Prostate gland (tissue), 2 donors: ENCODE measurements at places on chromosomes 5 and 9.

DNA sequence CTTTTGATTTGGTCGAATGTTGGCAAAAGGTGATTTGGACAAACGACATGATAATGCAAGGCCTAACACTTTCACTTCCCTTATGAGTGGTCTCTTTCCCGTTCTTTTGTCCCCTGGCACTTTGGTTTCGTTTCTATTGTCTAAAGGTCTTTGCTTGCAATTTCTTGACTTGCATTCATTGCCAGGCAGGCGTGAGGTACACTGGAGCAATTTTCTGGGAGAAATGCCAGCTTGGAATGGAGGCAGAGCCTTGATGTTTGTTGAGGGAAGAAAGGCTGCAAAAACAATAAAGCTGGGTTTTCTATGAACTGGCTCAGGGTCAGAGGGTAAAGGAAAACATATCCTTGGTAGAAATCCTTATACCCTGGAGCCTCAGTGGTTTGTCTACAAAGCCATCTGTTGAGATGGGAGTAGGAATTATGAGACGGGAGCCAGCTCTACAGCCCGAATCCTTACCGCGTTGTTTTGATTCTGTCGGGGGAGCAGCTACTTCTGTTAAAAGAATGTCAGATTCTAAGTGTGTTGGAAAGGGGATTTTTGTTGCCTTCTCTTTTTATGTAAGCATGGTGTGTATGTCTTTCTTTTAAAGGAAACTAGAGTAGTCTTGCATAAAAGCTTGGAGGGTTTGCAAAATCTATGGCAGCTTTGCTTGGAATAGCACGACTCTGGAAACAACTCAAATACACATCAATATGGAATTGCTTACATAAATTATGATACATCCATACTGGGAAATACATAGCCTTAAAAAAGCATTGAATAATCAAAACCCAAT lies 158.9 kb downstream of the RMI1 start:
- no peak overlapping the region for H3K27ac ChIP-seq
- no peaks in the 10 kb centered on the region for H3K36me3 ChIP-seq
- H3K4me1 ChIP-seq, result no peaks in the 10 kb centered on the region
- H3K27me3 ChIP-seq, result no peaks in the 10 kb centered on the region
- no peak overlapping the region for H3K4me3 ChIP-seq

DNA sequence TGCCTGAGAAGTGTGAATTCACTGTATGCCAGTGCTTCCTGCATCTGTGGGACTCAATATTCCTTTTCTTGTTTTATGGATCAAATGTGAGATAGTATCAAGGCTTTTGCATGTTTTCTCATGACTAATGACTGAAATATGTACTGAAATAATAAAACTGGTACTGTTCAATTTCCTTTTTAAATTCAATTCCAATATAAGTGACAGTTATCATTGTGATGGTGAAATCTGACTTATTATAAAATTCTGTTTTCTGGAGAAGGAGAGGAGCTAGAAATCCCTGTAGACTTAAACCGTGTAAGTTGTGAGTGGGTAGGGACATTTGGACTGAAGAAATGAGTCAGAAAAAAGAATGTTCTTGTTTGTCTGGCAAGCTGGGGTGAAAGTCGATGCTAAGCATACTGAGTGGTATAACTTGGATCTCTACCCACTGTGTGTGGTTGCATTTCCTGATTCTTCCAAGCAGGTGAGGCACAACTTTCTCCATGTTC lies 245.2 kb downstream of the EFNA5 start:
- H3K27me3 ChIP-seq, result no peaks in the 10 kb centered on the region
- H3K36me3 ChIP-seq, result no peaks in the 10 kb centered on the region
- H3K4me1 ChIP-seq, result no peaks in the 10 kb centered on the region
- H3K4me3 ChIP-seq, result no peak overlapping the region

DNA sequence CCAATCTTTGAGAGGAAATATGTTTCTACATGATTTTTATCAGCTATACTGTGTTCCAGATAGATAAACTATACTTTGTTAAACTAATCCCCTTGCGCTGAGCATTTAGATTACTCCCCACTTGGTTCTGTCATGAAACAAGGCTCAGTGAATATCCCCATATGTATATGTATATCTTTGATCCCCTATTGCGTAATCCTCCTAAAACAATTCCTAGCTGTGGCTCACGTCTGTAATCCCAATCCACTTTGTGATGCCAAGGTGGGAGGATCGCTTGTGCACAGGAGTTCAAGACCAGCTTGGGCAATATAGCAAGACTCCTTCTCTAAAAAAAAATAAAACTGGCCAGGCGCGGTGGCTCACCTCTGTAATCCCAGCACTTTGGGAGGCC lies 2.7 kb downstream of the PHYHD1 start:
- H3K4me1 ChIP-seq, result peaks cover 22% of the 10 kb centered on the region
- no peak overlapping the region for H3K4me3 ChIP-seq
- no peak overlapping the region for H3K27ac ChIP-seq

- H3K36me3 ChIP-seq, result no peaks in the 10 kb centered on the region
- no peak for DNase-seq
- no peaks in the 10 kb centered on the region for H3K27me3 ChIP-seq
Observed at GRCh38 chr9:112078432-112078831, 96.7 kb downstream of the SUSD1 start.

- no peak overlapping the region for H3K27ac ChIP-seq
- H3K4me3 ChIP-seq, result no peak overlapping the region
- no peak for DNase-seq
- no peaks in the 10 kb centered on the region for H3K27me3 ChIP-seq
Observed at GRCh38 chr5:19608444-19609002, 379.5 kb downstream of the CDH18 start.

DNA sequence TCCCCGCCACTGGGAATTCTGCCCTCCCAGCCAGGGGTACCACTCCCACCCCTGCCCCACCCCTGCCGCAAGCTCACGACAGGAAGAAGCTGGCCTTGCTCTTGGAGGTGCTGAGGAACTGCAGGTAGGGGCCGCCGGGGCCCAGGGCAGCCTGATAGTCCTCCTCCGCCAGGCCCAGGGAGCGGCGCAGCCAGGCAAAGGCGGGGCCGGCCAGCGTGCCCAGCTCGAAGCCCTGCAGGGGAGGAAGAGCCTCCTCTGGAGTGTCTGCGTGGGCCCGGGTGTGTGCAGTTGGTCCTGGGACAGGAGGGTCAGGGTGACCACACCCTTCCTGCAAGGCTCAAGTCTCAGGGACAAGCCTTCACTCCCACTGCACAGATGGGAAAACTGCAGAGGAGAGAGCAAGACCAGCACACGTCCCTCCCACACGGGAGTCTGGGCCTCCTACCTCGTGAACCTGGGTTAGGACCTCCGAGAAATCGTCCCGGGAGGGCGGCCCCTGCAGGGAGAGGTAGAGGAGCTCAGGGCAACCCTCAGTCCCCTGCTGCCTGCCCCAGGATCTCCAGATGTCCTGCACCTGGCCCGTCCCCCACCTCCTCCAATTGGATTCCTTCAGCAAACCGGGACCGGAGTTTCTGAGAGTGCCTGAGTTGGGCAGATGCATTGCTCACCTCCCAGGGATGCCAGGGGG lies 2.4 kb downstream of the PIP5KL1 start:
- DNase-seq, result no peak
- no peaks in the 10 kb centered on the region for H3K36me3 ChIP-seq
- H3K27ac ChIP-seq, result no peak overlapping the region
- no peaks in the 10 kb centered on the region for H3K4me1 ChIP-seq
- no peak overlapping the region for H3K4me3 ChIP-seq

- H3K27ac ChIP-seq, result no peak overlapping the region
- H3K4me1 ChIP-seq, result peaks cover 3% of the 10 kb centered on the region
Observed at GRCh38 chr5:134114886-134115805, 665 bp downstream of the TCF7 start.
